Naive thymus-derived CD8-positive, alpha-beta T cell (primary cell): ENCODE measurements at places on chromosomes 7 and 10. TPM values are rescaled to one million over a fixed set of nuclear protein-coding genes. Genes with fewer than 3 reads are reported as not detected.

DNA sequence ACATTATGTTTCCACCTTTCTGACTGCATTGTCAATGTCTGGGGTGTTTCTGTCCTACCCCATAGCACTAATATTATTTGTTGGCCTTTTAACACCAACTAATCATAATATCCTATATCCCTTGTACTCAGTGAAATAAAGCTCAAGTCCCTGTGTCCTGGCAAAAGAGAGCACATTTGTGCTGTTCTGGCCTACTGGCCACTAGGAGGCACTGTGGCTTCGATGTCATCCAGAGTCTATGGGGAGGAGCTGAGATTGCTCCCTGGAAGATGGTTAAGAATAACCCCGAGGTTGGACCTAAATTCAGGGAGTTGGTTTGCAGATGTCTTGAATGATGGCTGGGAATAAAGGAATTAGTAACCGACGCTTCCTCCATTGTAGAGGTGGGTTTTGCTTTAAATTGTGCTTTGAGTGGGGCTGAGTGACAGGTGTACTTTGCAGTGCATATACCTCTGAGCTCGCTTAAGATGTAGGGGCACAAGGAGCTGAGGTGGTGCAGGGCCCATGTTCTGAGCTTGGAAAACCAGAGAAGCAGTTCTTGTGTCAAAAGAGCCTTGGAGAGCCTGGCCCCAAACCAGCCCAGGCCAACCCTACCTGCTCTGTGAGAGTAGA lies 191.2 kb upstream of the PRSS1 start:
- DNase-seq, result peak; percentile 15

- no peak for DNase-seq
Observed at GRCh38 chr7:158076656-158077055, 511.0 kb downstream of the PTPRN2 start.

DNA sequence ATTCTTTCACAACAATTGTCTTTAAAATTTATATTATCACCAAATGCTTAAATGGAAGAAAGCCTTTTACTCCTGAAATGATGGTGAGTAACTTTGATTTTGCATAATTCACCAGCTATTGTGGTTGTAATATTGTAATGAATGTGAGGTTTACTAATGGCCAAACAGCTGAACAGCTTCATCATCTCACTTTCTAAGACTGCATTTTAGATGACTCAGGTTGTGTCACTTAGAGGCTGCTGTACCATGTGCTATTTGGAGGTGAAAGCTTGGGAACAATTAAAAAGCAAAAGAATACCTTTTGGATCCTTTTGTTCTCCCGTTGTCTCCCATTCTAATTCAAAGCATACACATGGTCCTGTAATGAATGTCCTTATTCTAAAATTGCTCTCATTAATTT lies 604.0 kb upstream of the PFKP start:
- no peak for DNase-seq

GRCh38 chr10:122953902-122954730 lies at the start of gene C10orf88:
C10orf88 (minus strand) TSS chr10:122954227; CDS start chr10:122954178, 49 bp downstream.
- peak; percentile 98 for DNase-seq

DNA sequence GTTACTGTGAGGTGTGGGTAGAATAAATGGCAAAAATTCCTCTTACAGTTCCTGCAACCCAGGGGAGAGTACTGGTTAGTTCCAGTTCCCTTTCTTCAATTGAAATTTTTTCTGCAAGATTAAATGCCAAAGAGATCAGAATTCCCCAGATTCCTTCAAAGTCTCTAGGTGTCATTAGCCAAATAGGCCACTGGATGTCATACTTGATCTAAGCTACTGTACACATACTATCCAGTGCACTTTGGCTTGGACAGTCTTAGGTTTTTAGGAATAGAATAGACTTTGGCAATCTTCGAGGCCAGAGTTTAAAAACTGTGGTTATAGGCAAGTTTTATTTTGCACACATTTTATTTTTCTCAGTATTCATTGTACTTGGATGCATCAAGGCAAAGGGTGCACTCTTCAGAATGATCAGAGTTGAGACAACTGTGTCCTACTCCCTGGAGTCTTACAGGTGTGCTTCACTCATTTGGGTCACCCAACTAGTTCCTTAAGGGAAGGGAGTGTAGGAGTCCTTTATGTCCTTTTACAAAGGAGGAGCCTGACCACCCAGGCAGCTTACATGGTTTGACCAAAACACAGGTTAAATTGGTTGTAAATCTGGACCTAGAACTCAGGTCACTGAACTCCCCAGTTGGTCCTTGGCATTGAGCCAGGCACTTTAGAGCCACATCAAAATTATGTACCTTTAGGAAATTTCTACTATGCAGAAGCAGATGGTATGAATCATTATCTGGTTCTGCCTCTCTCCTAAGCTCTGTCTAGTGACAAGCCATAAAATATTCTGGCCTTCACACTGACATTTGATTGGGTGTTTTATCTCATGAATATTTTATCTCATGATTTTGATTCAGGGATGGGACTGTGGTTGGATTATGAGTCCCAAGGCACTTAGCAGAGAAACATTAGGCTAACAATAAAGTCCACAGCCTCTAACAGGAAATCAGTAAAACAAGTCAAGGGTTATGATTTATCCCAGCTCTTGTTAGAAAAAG lies 49.5 kb downstream of the ASAH2B start:
- no peak for DNase-seq

- no peak for DNase-seq
Observed at GRCh38 chr7:44289341-44290251, 35.8 kb downstream of the CAMK2B start.

DNA sequence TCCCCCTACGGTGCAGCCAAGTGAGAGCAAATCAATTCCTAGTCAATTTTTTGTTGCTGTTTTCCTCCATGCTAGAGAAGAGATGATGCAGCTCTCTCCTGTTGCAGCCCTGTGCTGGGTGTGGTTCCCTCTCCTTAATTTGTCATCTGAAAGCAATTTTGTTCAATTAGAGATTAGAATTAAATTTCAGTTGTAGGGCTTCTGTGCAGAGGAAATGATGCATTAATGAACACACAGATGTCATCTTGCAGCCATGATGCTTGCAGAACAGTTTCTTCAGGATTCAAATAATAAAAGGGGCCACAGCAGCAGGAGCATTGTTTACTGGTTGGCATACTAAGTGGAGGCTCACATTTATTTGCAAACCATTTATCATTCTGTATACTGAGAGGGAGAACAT lies 266.0 kb downstream of the AUTS2 start:
- DNase-seq, result no peak

- no peak for DNase-seq
Observed at GRCh38 chr7:107615910-107616680, 36.0 kb downstream of the BCAP29 start.

DNA sequence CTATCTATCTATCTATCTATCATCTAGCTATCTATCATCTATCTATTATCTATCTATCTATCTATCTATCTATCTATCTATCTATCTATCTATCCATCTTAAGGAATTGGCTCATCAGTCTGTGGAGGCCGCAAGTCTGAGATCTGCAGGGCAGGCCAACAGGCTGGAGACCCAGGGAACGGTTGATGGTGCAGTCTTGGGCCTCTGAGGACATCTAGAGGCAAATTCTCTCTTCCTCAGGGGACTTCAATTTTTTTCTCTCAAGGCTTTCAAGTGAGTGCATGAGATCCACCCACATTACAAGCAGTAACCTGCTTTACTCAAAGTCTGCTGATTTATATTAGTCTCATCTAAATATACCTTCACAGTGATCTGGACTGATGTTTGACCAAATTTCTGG lies 197.0 kb downstream of the GLRX3 start:
- DNase-seq, result no peak

DNA sequence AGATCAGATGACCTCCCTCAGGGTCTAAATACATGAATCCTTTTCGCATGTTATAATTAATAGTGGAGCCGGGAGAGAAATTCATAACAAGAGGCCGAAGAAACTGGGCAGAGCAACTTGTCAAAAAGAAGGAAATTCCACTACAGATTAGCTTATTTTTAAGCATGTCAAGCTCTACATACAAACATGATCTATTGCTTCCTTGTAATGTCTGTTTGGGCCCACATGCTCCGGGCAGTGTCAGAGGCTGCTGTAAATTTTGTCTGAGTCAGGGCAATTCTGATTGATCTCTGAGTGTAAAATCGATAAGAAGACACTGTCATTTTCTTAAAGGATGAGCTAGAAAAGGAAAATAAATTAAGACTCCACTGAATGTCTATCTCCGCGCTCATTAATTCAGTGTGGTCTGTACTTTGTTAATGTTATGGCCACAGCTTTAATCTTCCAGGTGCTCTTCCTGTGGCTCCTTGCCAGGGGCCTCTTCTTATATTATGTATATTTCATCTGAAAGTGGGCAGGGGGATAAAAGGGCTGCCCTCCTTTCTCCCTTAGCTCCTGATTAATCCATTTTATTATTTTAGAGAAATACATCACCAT lies 194.1 kb upstream of the SP8 start:
- no peak for DNase-seq

- DNase-seq, result no peak
Observed at GRCh38 chr10:97012470-97012869, 173.3 kb downstream of the SLIT1 start.

DNA sequence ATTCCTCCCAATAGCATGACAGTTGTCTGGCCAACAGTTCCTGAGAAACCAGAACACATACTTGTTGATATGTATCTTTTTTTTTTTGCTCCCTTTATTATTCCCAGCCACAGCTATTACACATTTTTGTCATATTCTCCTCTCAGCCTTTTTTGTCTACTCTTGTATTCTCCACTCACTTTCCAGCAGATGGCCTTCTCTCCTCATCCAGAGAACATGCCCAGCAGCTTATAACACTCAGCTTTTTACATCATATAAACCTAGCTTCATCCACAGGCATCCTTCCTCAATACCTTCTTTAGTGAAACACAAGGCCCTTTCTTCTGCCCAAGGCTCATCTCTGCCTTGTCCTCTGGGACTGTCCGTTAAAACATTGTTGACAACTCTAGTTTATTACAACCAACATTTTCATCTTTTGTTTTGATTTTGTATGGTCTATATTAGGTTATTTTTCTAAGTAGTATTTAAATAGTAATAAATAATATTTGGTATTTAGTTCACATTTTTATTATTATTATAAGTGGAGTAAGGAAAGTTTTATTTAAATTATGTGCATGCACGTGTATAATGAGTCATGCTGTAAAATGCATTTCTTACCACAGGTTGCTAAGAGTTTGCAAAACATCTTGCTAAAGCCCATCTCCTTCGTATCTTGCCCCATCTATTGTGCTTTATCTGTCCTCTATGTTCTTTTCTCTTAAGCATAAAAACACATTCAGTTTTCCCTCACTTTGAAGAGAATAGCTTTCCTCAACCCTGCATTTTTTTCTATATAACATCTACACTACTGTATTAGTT lies 101.5 kb downstream of the ORC5 start:
- no peak for DNase-seq

GRCh38 chr7:22356010-22356691 lies 803 bp downstream of the RAPGEF5 start:
- DNase-seq, result no peak

- no peak for DNase-seq
Observed at GRCh38 chr10:102931643-102932042, 13.5 kb downstream of the CNNM2 start.

DNA sequence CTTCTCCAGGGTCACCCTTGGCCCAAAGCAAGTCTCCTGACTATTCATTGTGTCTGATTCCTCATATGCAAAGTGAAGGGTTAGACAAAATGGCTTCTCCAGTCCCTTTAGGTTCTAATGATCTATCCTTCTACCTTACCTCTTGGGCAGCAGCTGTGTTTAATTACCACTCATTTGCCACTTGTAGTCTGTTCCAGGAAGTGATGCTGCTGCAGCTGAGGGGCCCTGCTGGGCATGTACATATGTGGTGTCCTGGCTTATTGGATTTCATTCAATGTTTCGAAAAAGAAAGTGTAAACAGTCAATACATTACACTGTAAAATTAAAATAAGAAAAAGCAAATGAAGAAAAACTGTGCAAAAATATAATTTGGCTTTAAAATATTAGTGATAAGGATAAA lies 36.6 kb downstream of the SCIN start:
- DNase-seq, result no peak

DNA sequence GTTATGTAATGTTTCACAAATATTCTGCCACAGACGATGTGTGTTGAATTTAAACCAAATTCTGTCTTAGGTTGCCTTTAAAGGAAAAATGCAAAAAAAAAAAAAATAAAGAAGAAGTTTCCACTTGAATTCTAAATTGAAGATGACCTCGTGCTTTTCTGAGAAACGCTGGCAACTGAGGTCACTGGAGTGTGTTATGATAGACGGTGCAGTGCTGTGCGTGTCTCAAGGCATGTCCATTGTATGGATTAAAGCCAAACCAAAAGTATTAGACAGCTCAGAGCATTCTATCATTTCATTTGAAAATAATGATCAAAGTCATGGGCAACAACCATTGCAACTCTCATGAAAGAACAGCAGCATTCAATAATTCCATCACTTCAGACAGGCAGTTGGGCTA lies 483.9 kb downstream of the GRM8 start:
- no peak for DNase-seq

GRCh38 chr7:20330928-20331909 lies 519 bp downstream of the ITGB8 start:
- DNase-seq, result no peak

DNA sequence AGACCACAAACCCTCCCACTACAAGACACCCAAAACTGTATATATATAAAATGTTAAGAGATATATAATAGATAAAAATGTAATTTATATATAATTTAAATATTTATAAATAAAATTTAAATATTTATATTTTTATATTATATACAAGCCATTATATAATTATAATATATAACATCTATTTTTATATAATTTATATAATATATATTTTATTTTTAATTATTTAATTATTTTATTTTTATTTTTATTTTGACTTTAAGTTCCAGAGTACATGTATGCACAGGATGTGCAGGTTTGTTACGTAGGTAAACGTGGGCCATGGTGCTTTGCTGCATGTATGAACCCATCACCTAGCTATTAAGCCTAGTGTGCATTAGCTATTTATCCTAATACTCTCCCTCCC lies 1090.2 kb downstream of the NXPH1 start:
- no peak for DNase-seq

DNA sequence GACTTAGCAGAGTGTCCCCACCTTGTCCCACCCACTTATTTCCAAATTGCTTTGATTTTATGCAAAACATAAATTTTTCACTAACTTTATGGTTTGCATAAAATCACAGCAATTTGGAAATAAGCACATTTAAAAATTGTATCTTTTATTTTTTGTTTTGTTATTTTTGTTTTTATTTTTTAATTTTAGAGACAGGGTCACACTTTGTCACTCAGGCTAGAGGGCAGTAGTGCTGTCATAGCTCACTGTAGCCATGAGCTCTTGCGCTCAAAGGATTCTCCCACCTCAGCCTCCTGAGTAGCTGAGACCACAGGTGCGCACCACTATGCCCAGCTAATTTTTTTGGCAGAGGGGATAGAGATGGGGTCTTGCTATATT lies 43.2 kb downstream of the APBB1IP start:
- DNase-seq, result no peak

Gene EBF3
- not detected for total RNA-seq

Gene PLXDC2
- total RNA-seq, result 0.31 TPM

Gene FOXP2
- total RNA-seq, result not detected

Gene MBL2
- total RNA-seq, result not detected

Gene FAM149B1
- total RNA-seq, result 20.3 TPM

Gene STRIP2
- total RNA-seq, result not detected

Gene ABCA13
- total RNA-seq, result not detected

Gene ERVW-1
- total RNA-seq, result not detected

Gene TRRAP
- 62.5 TPM for total RNA-seq

Gene ZFAND4
- total RNA-seq, result 29.2 TPM

Gene AKR1C2
- not detected for total RNA-seq

Gene PTF1A
- not detected for total RNA-seq

Gene CHST15
- 2.0 TPM for total RNA-seq
